ENCODE measurements at places on chromosomes 6 and 20. TPM values are rescaled to one million over a fixed set of nuclear protein-coding genes. Genes with fewer than 3 reads are reported as not detected.

- peak; percentile 48 for DNase-seq
Observed at GRCh38 chr6:117449549-117450439, 24.1 kb upstream of the ROS1 start.

- DNase-seq = no peak
Observed at GRCh38 chr20:10111139-10111958, 76.6 kb downstream of the ANKEF1 start.

The PSORS1C2 gene
- not detected for polyA plus RNA-seq

DNA sequence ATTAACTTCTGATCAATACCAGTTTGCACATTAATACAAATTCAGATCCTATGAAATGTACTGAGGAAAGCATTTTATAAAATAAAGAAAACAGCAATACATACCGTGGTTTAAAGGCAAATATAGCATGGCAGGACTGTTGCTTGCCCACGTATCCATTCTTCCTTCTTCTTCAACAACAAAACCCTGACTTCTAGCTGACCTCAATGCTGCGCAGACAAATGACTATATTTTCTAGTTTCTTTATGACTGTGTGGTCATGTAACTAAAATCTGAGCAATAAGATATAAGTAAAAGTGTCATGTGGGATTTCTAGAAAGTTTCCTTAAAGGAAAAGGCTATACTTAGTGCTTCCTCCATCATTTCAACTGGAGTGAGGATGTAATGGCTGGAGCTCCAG, 85.0 kb downstream of the CDC40 start:
- DNase-seq = no peak

The LCA5 gene
- polyA plus RNA-seq = 3.8 TPM

- no peak for DNase-seq
Observed at GRCh38 chr20:41784209-41784958, 166.2 kb upstream of the CHD6 start.

All from forelimb muscle (tissue), 1 donor.